Frontal cortex (tissue), 4 donors: ENCODE measurements at places on chromosomes 16 and 17. TPM values are rescaled to one million over a fixed set of nuclear protein-coding genes. Genes with fewer than 3 reads are reported as not detected.

The KRTAP2-3 gene
- not detected for total RNA-seq

The MEIOC gene
- 0.41 TPM for total RNA-seq

The PAFAH1B1 gene
- 281 TPM for total RNA-seq

The KRTAP17-1 gene
- not detected for total RNA-seq

The JUP gene
- total RNA-seq, result 33.8 TPM

The KRTAP9-4 gene
- not detected for total RNA-seq

The CDH3 gene
- total RNA-seq, result 9.4 TPM

The CCR7 gene
- total RNA-seq, result not detected

The PRAC2 gene
- total RNA-seq, result not detected

The OGFOD1 gene
- total RNA-seq, result 26.9 TPM

The CCL11 gene
- not detected for total RNA-seq

The CCL16 gene
- not detected for total RNA-seq

The TOM1L1 gene
- 20.4 TPM for total RNA-seq

The SGCA gene
- total RNA-seq, result not detected

The ARL17A gene
- 13.9 TPM for total RNA-seq

The CSH1 gene
- total RNA-seq, result not detected
